ENCODE measurements at places on chromosomes 4 and X. TPM values are rescaled to one million over a fixed set of nuclear protein-coding genes. Genes with fewer than 3 reads are reported as not detected.

Gene MAGEA2B
- not detected for total RNA-seq

Gene CRMP1
- not detected for total RNA-seq

Gene SYNPO2
- 0.19 TPM for total RNA-seq

Gene SATL1
- not detected for total RNA-seq

Gene UGT2A2
- total RNA-seq, result not detected

Gene TCEAL2
- total RNA-seq, result 0.51 TPM

Gene HTR2C
- not detected for total RNA-seq

Gene FGG
- total RNA-seq, result not detected

Gene JAKMIP1
- 18.1 TPM for total RNA-seq

Data from activated CD4-positive, alpha-beta memory T cell treated with anti-CD3 and anti-CD28 coated beads for 36 hours (primary cell).